ENCODE measurements at places on chromosomes 6 and 20.

DNA sequence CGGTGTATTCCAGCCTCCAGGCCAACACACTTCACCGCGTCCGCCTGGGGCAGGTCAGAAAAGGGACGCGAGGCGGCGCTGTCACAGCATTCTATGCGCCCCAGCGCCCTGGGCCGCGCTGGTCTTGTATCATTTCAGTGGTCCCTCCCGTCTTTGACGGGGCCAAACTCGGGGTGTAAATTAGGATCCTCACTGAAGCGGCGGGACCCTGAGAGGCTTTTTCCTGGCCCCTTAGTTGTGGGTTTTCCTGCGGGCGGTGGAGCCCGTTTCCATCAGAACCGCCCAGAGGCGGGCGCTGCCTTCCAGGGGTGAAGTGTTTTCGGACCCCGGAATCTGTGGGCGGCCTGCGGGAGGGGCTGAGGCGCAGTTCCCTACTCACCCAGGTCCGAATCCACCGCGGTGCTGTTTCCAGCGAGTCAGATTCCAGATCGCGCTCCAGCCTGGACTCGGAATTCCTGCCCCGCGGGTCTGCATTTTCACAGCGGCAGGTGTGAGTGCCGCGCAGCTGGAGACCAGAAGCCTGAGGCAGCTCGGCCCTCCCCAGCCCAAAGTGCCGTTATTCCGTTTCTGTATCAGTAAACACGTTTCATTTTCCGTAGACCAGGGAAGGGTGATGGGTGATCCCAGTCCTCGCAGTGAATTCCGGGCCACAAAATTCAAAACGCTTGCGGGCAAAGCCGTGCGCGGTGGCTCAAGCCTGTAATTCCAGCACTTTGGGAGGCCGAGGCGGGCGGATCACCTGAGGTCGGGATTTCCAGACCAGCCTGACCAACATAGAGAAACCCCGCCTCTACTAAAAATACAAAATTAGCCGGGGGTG is 3.9 kb upstream of the MICB start:
- peak; percentile 72 for DNase-seq

DNA sequence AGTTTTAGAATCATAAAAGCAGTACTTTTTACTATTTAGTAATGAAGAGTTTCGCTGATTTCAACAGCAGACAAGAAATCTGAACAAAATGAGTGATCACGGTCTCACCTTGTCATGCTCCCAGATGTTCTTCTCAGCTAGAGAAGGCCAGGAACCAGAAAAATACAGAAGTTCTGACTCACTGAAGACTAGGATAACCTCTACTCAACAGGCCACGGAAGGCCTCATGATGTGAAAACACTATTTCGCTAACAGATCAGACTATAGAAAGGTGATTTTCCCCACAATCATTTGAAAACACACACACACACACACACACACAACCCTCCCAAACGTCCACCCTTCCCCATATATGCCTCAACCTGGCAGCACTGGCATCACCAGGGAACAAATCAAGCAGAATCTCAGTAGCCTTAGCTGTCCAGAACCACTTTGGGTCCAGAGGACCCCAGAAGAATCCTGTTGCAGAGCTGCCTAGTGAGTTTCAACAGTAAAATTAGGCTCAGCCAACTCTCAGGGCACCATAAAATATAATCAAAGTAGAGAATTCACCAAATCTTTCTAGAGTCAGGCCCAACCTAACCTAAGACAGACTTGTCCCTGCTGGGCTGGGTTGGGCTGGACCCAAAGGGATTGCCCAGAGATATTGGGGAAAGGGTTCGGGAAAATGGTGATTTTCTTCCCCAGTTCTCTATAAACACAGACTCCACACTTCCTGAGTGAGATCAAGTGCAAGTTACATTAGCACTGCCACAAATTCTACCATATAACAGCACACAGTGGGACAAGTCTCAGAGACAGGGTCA is 7.9 kb downstream of the EXOC2 start:
- DNase-seq: no peak

DNA sequence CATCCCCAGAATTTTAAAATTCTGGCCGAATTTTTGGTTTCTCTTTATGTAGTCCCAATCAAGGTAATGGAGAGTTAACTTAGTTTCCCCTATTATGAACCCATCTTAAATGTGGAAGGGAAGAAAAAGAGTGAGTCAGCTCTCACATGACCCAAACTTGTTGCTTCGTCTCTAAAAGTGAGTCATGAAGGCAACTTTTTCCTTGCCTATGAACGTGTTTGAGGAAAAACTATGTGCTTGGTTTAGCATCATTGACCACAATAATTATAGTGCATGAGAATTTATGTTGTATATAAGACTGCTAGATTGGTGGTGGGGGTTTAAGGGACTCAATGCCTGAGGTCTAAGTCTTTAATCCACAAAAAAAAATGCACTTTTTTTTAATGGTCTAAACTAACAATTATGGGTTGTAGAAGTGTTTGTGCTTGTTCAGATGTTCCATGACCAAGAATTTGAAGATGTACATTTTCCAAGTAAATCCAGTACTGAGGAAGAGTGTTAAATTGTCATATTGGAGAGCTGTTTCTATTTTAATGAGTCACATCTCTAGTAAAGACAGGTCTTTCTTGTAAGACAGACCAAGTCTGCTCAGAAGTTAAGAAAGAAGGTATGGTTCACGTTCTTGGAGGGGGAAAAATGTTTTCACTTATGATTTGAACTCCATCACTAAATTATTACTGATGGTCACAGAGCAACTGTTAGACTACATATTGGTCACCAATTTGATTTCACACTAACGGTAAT is 409.9 kb upstream of the MARCKS start:
- no peak for DNase-seq

GRCh38 chr6:116667623-116668022 is 943 bp downstream of the ZUP1 start:
- DNase-seq: no peak

- peak; percentile 23 for DNase-seq
Observed at GRCh38 chr6:46704562-46704961, 16.9 kb downstream of the TDRD6 start.

DNA sequence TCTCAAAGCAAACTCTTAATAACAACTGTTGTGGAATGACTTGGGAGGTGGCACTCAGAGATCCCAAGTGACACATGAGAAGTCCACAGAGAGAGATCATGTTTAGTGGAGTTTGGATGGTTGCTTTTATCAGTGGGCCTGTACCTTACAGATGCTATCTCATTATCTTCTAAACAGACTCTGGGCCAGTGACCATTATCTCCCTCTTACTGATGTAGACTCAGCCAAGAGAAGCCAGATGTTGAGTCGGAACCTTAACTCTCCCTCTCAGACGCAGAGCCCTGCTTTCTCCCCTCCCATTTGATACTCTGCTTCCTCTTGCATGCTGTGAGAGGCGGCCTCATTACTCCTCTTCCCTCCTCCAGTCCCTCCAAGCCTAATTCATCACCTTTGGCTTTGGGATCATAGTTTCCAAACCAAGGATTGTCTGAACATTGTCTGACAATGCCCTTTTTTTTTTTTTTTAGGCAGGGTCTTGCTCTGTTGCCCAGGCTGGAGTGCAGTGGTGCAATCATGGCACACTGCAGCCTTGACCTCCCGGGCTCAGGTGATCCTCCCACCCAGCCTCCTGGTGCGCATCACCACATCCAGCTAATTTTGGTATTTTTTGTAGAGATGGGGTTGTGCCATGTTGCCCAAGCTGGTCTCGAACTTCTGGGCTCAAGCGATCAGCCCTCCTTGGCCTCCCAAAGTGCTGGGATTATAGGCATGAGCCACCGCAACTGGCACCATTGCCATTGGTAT is 4.5 kb upstream of the DDR1 start:
- DNase-seq: no peak

DNA sequence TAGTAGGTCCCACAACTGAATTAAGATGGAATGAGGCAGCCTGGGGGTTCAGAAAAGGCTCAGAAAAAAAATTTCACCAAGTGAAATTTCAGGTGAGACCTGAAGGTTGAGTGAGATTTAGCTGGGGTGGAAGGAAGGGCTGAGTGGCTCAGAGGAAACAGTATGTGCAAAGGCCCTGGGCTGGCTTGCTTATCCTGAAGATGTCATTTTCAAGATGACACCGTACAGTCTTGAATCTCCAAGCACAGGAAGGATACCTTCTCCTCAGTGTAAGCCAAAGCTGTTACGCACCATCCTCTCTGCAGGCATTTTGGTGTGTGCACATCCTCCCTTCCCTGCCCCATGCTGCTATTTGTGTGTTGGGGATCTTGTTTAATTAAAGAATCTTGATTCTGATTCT is 43.0 kb upstream of the RANBP9 start:
- no peak for DNase-seq

- no peak for DNase-seq
Observed at GRCh38 chr6:30895343-30895742, 11.0 kb downstream of the DDR1 start.

DNA sequence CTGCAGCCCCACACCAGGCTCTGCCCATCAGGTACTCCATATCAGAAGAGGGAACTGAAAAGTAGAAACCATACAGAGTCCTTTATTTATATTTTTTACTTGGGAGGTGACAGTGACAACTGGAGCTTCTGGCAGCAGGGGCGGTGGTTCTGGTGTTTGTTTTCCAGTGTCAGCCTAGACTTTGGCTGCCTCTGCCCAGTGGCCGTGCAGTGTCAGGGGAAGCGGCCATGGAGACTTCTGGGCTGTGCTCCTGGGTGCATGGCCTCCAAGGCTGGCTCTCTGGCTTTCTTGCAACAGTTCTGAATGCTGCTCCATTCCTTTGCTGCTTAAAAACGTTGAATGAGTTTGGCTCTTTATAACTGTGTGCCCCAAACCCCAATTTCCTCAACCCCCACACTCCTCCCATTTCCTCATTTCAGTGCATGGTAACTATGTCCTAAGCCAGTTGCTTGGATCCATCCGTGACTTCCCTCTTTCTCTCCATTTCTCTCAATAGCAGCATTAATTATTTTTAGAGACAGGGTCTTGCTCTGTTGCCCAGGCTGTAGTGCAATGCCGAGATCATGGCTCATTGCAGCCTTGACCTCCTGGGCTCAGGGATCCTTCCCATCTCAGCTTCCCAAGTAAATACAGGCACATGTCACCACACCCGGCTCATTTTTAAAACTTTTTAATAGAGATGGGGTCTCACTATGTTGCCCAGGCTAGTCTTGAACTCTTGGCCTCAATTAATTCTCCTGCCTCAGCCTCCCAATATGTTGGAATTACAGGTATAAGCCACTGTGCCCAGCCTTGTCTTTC is 141.1 kb upstream of the SGK1 start:
- DNase-seq: no peak

DNA sequence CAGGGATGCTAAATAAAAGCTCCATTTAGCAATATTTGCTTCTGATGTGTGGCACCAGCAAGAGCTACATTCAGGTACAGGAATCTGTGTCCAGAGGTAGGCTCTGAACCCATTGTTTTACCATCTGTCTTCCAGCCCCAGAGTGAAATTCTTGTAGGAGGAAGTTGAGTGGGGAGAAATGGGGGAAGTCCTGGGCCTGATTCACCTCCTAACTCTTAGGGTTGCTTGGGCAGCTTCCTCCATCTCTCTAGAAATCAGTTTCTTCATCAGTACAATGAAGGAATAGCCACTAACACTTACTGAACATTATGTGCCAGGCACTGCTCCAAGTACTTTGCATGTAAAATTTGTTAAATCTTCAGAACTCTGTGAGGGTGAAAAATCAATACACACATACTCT is 35.1 kb upstream of the TSPYL1 start:
- no peak for DNase-seq

GRCh38 chr20:12177657-12178293 is 260.1 kb downstream of the BTBD3 start:
- no peak for DNase-seq

- no peak for DNase-seq
Observed at GRCh38 chr6:50543666-50544065, 169.7 kb upstream of the TFAP2D start.

- no peak for DNase-seq
Observed at GRCh38 chr20:4829514-4830215, 108.0 kb downstream of the PRND start.

GRCh38 chr6:5205877-5206850 is 54.6 kb downstream of the LYRM4 start:
- peak; percentile 17 for DNase-seq

- DNase-seq: no peak
Observed at GRCh38 chr6:115887891-115888290, 172.8 kb downstream of the FRK start.

DNA sequence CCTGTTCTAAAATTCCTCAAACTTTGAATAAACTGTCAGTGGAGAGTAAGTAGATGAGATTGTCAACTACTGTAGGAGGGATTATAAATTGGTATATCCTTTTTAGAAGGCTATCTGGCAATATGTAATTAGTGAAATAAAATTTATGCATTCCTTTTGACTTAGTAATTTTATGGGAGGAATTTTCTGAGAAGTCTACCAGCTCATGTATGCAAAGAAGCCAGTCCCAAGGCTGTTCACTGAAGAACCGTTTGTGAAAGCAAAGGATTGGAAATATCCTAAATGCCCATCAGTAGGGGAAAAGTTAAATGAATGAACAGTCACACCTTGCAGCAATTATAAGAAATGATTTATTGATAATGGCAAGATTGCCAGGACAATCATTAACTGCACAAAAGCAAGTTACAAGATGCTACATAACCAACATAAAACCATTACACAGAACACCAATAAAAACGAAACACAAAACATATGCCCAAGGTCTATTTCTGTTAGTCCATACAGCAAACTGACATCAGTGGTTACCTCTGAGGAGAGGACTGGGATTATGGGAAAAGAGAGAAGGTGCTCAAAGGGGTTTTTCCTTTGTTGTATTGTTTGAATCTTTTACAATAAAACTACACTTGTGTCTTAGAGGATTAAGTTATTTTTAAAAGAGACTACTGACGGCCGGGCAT is 4.6 kb upstream of the DSTN start:
- no peak for DNase-seq

Data from HEK293T (cell line).